Peyer's patch (tissue), 4 donors: ENCODE measurements at places on chromosomes 3 and 15. TPM values are rescaled to one million over a fixed set of nuclear protein-coding genes. Genes with fewer than 3 reads are reported as not detected.

Gene CCDC54
- not detected for total RNA-seq

Gene PLA2G4E
- not detected for total RNA-seq

Gene HRG
- total RNA-seq, result not detected

Gene TPRG1
- 0.66 TPM for total RNA-seq

Gene SI
- 1,584 TPM for total RNA-seq

Gene PRSS50
- not detected for total RNA-seq

Gene ASB14
- total RNA-seq, result not detected

Gene FBN1
- 21.4 TPM for total RNA-seq

Gene EPHA3
- total RNA-seq, result 0.53 TPM

DNA sequence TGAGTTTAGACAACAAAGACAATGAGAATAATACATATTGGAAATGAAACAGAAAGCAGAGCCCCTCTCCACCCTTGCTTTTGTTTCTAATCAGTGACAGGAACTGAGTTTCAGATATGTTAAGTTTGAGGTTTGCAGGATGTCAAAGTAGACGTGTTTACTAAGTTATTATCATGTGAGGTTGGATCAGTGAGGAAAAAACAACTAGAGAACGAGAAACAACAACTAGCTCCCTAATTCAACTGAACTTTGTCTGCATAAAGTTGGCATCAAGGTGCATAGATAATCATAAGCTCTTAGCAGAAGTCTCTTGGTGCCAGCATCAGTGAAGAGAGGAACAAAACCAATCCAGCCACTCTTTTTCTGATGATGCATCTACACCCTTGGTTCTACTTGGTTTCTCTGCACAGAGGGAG, 491.1 kb upstream of the NR2F2 start:
- DNase-seq, result no peak

DNA sequence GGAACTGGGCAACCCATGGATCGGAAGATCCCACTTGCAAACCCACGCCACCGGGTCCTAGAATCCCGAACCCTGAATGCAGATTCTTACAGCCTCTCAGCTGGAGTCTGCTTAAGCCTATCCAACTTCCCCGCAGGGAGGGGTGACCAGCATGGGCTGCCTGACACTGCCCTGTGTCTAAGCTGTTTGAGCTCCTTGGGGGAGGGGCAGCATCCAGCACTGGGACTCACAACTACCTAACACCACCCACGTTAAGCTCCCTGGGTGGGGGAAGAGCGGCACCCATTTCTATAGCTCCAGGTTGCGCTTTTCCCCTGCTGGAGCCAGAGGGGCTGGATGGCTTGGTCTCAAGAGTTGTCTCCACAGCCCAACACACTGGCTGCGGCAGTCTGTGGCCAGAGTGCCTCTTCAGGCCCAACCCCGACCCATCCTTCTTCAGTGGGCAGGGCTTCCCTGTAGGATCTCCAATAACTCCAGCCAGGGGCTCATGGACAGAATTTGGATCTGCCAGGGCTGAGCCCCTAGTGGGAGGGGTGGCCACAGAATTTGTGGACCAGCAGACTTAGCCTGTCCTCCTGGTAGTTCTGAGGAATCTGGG, 649.2 kb downstream of the TUSC7 start:
- DNase-seq, result no peak

DNA sequence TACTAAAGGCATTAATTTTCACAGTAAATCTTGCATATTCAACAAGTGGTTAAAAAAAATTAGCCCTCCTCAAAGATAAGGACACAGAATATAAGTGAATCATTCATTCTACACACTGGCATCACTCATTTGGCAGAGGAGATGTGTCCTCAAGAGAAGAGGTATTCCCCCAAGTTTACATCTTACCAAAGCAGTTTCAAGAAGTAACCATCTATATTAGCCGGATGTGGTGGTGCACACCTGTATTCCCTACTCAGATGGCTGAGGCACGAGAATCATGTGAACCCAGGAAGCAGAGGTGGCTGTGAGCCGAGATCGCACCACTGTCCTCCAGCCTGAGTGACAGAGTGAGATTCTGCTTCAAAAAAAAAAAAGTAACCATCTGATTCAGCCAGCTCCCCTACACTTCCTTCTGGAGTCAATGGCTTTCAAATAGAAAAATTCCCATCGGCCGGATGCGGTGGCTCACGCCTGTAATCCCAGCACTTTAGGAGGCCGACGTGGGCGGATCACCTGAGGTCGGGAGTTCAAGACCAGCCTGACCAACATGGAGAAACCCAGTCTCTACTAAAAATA, 15.4 kb downstream of the RAF1 start:
- DNase-seq, result no peak

GRCh38 chr3:56688191-56688590, 5.1 kb upstream of the TASOR start:
- DNase-seq, result no peak

- peak; percentile 70 for DNase-seq
Measured at GRCh38 chr15:76163457-76164295, 103.9 kb downstream of the TMEM266 start.

DNA sequence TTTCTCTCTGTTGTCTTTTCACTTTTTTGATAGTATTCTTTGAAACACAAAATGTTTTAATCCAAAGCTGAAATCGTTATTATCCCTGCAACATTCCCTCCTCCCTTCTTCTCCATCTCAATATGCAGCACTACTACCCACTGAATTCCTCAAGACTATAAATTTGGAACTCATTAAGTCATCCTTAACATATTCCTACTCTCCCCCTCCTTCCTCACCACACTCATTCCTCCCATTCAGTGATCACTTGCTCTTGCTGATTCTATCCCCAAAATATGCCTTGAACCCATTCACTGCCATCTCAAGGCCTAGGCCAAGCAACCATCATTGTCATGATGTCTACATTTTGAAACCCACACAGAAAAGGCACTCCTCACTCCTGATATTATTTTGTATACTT, 2.4 kb upstream of the PIK3R4 start:
- DNase-seq, result no peak

DNA sequence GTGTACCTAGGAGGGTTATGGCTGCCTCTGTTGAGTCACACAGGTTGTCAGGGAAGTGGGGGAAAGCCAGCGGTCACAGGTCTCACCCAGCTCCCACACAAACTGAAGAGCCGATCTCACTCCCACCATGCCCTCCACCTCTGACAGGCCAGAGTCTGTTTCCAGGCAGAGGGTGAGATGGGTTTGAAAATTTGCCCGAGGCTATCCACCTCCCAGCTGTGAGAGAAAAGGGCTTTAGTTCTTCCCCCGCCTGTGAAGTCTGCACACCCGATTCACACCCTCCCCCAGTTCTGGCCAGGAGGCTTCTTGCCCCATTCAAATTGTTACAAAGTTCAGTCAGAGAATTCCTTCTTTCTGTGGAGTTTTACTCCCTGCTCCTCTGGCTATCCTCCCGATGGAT, 446.9 kb downstream of the EDEM1 start:
- DNase-seq, result no peak

DNA sequence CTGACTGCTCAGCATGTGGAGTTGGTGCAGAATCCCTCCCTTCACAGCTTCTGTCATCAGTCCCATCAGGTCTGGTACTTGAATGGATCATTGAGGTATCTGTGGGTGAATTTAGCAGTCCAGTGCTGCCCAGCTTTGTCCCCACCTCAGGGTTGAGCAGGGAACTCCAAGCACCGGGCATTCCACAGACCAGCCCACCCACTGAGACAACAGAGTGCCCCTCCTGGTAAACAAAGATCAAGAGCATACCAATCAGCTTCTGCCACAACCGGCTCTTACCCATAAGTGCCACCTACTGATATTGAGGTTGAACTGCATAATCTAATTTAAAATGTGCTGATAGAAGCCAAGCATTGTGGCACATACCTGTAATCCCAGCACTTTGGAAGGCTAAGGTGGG, 57.1 kb upstream of the FXR1 start:
- DNase-seq, result no peak

- DNase-seq, result no peak
Measured at GRCh38 chr3:187025254-187025655, 94.9 kb downstream of the ST6GAL1 start.

- no peak for DNase-seq
Measured at GRCh38 chr3:119019767-119020518, 14.7 kb downstream of the IGSF11 start.

GRCh38 chr15:51816611-51817010, 12.8 kb upstream of the TMOD3 start:
- DNase-seq, result no peak
